ENCODE measurements at places on chromosomes 5 and 9.

DNA sequence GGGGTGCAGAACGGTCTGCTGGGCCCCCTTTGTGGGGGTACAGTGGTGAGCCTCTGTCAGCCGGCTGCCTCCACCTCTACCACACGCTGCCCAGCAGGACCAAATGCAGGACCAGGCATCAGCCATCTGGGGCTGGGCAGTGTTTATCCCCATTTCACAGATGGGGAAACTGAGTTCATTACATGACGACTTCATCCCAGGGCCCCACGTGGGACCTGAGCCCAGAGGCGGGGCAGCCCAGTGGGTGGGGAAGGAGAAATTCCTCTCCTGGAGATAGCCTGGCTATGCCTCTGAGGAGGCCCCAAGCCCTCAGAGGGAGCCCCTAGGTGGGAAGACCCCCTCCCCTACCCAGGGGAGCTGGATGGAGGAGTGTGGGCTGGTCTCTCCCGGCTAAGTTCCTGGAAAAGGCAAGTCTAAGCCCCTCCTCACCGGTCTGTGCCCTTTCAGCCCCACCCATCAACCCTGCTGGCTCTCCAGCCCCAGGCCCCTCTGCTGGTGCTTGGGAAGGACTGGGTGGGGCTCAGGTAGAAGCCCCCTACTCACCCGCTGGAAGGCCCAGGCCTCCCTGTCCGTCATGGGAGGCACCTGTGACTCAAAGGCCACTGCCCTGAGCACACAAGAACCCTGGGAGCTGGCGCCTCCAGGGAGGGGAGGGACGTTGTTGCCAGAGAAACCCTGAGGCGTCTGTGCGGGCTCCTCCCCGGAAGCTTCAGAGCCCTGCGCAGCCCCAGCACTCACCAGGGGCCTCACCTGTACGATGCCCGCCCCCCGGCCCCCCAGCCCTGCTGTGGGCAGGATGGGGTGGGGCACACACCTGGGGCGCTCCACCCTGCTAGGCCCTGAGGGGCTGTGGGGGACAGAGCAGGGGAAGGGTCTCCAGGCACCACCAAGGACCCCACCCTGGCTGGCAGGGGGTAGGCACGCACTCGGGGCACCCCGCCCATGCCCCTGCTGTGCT lies 7.4 kb upstream of the CCDC187 start:
- no peak for DNase-seq

DNA sequence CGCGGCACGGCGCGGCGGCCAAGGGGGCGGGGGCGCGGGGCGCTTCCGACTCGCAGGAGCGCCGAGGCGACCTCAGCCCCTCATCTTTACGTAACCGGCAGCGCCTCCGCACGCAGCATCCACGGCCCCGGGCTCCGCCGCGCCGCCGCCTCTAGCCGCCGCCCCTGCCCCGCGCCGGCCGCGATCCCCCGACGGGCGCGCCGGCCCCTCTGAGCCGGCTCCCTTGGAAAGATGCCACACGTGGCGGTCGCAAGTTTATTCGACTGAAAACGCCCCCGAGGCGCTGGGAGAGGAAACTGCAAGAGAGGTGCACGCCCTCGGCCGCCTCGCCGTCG lies 1.0 kb downstream of the KLF9 start:
- DNase-seq = peak; percentile 72

DNA sequence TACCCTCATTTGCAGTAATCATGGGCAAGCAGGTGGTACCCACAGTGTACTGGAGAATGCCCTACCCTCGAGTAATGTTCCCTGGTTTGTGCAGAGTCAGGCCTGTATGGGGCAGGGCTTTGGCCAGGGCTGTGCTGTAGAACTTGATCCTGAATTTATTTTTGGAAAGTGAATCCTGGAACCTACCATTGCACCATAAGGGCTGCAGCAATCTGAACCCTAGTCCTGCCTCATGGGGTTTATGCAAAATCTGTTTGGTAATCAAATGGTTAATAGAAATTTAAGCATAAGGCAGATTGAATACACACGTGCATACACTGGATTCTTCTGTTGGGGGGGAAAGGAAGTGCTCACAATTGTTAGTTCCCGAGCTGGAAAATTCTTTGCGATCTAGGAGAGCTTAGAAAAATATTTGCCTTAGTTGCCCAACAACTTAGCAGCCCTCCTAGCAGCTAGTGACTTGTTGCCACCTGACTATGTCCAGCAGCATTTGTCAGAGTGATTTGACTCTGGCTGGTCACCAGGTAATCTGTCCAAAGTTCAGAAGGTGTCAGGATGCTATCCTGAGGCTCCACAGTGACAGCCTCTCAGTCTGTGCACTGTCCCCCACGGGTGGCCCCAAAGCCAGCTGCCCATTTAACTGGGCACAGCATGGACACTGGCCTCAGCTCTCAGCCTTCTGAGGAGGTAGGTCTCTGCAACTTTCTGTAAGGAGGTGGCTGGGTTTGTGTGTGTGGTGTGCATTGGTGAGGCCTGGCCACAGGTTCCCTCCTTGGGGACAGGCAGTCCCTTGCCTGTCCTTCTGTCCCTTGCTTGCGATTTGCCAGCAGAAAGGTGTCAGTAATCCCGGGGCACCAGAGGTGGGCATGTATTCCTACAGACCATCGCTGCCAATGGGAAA lies 8.3 kb downstream of the MVB12B start:
- no peak for DNase-seq

- DNase-seq = no peak
Observed at GRCh38 chr5:121088341-121088740, 624.2 kb downstream of the PRR16 start.

DNA sequence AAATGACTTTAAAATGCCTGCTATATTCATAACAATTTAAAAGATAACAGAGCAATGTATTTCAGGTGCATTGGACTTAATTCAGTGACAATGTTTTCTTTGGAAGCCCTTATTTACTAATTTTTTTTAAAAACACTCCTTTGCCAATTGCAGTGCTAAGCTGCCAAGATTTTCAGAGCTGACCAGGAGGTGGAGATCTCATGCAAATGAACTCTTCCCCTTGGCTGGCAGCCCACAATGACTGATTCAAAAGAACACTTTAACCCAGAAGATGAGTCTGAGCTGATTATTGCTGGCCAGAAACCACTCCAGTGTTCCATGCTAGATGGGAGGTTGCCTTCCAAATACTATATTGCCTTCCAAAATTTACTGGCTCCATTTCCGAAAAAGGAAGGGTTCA lies 128.3 kb upstream of the CCNH start:
- DNase-seq = peak; percentile 62

GRCh38 chr5:141973871-141974595 lies 5.1 kb downstream of the RNF14 start:
- DNase-seq = no peak

DNA sequence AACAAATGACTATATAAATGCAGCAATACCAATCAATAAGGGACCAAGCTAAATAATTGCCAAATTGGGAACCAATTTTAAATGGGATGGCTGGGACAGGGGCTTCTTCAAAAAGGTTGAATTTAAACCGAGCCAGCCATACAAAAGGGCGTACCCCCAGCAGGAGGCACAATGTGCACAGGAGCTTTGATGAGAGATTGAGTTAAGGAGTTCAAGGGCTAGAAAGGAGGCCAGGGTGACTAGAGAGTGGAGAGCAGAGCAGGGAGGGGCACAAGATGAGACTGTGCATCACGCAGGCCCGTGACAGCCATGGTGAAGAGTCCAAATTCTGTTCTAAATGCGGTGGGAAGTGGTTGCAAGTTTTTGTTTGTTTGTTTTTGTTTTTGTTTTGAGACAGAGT lies 23.3 kb upstream of the PDCD1LG2 start:
- DNase-seq = no peak

DNA sequence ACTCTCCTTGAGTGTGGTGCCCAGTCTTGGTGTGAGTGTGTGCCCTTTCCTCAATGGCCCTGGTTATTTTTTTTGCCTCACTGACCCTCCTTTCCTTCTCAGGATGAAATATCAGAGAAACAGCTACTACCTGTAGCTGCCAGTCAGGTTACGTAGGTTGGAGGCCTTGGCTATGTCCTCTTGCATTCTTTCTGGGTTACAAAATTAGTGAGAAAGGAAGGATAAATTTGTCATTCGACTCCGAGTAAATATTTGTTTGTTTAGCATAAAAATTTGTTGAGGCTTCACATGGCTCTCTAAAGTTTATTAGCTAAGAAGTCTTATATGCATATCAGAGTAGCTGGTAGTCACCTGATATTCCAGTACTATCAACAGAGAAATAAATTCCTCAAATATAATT lies 15.4 kb downstream of the MACIR start:
- peak; percentile 39 for DNase-seq

- DNase-seq = peak; percentile 95
Observed at GRCh38 chr5:122774861-122775549, at the start of gene SNX2. TSS of gene SNX2 (plus strand) at chr5:122775080. CDS start at chr5:122775104, 24 bp downstream.

GRCh38 chr5:34587355-34588241 lies 68.5 kb upstream of the RAI14 start:
- DNase-seq = peak; percentile 82

DNA sequence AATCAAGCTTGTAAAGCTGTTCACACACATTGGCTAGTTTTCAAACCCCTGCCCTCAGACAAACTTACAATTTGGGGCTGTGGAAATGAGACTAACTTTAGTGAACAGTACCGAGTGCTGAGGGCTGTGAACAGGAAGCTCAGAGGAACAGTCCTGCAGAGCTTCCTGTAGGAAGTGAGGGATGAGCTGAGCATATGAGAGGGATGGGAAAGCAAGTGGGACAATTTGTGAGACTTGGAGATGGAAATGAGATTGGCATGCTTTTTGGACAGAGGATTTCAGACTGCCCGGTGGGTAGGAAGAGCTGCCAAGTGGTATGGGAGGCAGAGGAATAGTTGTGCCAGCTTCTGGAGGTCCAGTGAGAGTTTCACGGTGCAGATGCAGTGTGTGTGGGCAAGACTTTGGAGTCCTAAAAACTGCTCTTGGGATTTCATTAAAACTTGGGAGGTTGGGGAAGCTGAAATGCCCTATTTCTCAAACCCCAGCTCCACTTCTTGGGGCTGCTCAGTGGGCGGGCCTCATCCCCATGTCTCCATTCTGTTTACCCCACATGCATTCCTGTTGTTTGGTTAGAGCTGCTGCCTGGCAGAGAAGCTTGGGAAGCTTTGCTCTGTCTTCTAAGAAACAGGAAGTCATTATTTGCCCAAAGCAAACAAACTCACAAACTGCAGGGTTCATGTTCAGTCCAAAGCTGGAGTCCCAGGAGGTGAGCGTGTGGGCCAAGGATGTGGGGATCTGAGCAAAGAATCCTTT lies 267.5 kb downstream of the ZSWIM6 start:
- no peak for DNase-seq

DNA sequence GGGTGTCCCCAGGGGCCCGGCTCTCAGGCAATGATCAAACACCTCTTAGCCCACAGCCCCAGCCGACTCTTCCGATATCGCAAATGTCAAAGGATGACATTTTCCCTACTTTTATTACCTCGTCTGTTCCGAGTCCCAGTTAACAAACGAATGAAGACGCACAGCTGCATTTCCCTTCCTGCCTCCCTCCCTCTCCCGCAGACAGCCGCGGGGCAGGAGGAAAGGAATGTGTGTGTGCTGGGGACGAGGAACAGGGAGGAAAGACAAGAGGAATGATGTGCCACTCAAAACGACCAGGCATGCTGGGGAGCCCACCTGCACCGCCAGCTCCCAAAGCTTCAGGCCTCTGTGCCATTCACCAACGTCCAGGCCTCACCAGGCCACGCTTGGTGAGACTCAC lies 125.9 kb upstream of the SARDH start:
- DNase-seq = peak; percentile 75

- DNase-seq = peak; percentile 65
Observed at GRCh38 chr5:122078116-122079110, at the start of gene LOX. TSS of gene LOX (minus strand) at chr5:122078259. CDS start at chr5:122077985, 274 bp downstream.

- DNase-seq = no peak
Observed at GRCh38 chr9:104177676-104178075, 83.6 kb downstream of the SMC2 start.

GRCh38 chr5:176543428-176544182 lies 5.5 kb upstream of the CDHR2 start:
- peak; percentile 74 for DNase-seq

GRCh38 chr9:127208416-127208815 lies 56.2 kb upstream of the GARNL3 start:
- DNase-seq = no peak

DNA sequence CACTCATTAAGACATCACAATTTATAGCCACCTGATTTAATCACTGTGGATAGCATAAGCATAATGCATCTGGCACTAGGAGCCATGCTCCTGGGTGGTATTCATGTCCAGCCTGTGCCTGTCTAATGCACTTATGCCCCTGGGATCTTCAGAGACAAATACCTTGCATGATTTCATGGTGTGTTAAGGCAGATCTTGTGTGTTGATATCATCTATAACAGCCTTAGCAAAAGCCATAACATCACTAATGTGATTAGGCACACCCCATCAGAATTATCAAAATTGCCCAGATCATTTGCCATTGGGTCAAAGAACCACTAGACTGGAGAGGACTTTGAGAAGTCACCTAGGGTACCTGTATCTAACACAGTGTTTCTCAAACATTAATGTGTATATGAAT lies 43.7 kb upstream of the SELENOP start:
- no peak for DNase-seq

DNA sequence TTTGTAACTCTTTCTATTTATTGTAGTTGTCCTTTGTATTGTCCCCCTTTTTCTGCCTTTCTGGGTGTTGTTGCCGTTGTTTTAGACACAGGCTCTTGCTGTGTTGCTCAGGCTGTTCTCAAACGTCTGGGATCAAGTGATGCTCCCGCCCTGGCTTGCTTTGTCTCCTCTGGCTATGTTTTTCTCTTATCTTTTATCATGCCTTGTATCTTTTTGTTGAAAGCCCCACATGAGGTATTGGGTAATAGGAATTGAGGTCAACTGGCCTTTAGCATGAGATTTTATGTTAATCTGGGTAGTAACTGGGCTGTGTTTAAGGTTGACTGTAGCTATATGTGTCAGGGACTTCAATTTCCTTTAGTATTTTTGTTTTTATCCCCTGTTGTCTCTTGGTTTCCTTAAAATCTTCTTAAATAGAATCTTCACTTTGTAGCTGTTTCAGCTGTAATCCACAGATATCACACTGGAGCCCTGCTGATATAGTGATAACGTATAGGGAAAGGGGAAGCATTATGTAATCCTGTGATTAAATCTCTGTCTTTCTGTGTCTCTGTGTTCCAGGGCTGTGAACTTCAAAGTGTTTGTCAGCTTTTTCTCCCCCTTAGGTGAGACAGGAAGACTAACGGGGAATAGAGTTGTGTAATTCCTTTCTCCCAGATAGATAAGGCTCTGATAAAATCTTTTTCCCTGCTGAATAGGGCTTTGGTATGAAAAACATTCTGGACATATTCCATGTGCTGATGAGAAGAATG lies 25.9 kb upstream of the CACNA1B start:
- peak; percentile 80 for DNase-seq

- no peak for DNase-seq
Observed at GRCh38 chr9:126673689-126674364, 60.1 kb downstream of the LMX1B start.

Measured in mesendoderm (in vitro differentiated cells).